ENCODE measurements at places on chromosomes 5 and 9.

DNA sequence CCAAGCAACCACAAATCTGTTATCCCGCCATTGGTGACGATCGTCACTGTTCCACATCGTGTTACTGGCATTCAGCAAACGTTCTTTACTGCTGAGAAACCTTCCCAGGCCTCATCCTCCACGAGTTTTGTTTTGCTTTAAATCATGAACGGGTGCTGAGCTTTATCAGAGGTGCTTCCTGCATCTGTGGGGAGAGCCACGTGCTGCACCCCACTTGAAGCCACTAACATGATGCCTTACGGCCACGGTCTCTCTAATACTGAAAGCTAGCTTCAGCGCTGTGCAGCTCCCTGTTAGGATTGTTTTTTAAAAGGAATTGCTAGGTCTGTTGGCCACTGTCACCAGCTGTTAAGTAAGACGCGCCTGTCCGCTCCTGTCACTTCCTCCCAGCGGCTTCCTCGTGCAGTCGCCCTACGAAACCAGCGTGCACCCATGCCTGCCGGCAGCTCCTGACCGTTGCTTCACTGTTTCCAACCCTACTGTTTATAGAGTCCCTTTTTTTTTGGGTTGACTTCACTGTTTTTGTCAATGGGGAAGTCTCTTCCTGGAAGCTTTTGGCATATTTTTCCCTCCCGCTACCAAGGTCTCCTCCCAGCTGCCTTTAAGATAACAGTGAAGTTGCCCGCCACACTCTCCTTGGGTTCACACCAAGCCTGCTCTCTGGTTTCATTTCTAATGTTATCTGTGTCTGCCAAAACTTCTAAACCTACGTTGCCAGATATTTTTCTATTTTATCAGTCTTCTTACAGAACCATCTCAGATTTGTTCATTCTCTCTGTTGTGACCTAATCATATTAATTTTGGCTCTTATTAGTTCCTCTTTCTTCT lies 20.3 kb downstream of the LPCAT1 start:
- DNase-seq, result no peak

GRCh38 chr5:41368158-41368557 lies 142.2 kb downstream of the PLCXD3 start:
- DNase-seq, result no peak

- no peak for DNase-seq
These were observed 87.4 kb downstream of the ERCC6L2 start for GRCh38 chr9:95962936-95963335.

DNA sequence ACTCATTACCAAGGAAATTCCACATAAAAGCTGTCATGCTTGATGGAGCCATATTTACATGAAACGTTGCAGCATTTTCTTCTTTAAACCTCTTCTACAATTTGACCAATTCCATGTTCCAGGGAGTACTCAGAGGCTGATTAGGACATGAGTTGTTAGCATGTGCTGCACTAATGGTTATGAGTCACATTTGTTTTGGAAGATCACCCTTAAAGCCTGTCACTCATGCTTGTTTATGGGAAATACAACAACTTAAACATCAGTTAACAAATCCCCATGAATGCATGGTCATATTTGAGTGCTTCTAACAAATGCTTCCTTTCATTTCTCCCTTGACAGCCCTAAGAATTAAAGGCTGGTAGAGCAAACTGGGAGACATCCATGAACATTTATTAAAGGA lies 156.1 kb downstream of the GHR start:
- no peak for DNase-seq

Measured in stimulated activated CD4-positive, alpha-beta T cell treated with anti-CD3 and anti-CD28 coated beads, Interleukin-15, amount 100 ng/mL, for 1 hour (primary cell).